HS-27A (cell line): ENCODE measurements at places on chromosomes 12 and 14.

- no peak for DNase-seq
Observed at GRCh38 chr14:104286496-104286895, 148.1 kb downstream of the KIF26A start.

DNA sequence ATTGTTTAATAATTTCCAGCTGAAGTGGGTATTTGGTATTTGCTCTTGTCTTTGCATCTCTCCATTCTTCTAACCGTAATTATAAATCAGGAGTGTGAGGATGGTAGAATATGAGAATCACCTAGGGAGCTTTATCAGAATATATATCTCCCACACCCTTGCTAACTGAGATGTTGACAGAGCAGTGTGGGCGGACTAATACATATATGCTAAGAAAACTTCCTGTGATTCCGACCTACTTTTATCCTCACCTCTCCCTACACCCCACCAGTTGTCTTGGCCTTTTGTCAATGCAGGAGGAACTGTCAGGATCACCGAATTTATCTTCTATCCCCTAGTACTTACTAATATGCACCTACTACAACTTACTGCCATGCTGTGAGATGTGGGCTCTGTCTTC lies 14.7 kb upstream of the GNPNAT1 start:
- DNase-seq: no peak

- no peak for DNase-seq
Observed at GRCh38 chr12:72028966-72029365, 90.3 kb downstream of the TPH2 start.

- no peak for DNase-seq
Observed at GRCh38 chr12:100184549-100185145, 16.0 kb upstream of the ACTR6 start.

DNA sequence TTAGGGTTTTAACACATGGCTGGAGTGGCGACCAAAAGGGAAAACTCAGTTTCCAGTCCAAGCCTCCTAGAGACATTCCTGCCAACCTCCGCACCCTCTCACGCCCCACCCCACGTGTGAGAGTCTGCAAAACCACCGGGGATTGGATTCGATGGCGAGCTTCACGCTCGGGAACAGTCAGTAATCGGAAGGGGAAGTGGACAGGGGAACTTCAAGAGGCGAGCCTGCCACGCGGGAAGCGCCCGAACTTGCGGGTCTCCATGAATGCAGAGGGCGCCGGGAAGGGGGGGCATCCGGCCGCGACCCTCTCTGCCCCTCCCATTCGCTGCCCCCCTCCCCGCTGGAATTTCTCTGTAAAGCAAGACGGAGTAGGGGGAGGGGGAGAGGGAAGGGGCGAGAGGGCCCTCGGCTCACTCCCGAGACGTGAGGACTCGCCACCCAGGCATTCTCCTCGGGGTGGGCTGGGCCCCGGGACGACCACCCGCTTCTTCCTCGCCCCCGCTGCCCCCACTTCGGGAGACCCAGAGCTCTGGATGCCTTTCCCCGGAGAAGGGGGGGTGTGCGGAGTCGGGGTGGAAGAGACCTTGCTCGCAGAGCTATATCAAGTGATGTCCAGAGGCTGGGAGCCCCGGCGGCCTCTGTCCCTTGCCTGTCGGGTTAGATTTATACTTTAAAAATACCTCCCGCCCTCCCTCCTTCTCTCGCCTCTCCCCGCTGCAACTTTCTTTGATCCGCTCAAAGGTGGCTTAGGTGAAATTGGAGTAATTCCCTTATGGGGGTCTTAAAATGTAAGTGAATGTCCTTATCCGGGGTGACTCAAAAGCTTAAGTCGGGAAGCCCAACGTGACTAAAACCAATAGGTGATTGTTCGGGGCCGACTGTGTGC lies 2.5 kb upstream of the CCND2 start:
- DNase-seq: no peak

DNA sequence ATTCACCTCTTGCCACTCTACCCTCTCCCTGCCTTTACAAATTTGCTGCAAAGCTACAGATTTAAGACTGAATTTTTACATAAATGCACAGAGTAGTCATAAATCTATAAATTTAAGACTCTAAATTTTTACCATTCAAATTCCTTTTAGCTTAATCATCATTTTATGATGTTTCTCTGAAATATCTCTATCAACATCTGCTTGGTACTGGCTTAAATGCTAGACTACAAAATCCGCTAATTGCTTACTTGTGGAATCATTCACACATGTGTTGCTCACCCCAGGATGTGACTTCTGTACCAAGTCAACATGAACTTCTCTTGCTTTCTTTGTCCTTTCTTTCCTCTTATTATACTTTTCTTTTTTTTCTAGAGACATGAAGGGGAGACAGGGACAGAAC lies 109.2 kb downstream of the GALC start:
- no peak for DNase-seq

DNA sequence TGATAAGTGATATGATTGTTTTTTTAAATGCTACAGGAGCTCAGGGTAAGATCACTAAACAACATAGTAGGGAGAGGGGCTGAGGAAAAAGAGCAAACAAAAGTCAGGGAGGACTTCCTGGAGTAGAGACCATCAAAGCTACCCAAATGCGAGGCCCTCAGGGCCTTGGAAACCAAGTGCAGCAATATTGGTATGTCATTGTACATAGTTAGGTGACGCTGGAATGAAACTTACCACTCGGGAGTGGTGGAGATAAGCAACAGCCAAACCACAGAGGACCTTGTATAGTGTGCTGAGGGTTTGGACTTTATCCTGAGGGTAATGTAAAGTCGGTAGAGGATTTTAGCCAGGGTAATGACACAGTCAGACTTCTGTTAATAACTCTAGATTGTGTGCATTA lies 13.8 kb downstream of the KITLG start:
- no peak for DNase-seq

DNA sequence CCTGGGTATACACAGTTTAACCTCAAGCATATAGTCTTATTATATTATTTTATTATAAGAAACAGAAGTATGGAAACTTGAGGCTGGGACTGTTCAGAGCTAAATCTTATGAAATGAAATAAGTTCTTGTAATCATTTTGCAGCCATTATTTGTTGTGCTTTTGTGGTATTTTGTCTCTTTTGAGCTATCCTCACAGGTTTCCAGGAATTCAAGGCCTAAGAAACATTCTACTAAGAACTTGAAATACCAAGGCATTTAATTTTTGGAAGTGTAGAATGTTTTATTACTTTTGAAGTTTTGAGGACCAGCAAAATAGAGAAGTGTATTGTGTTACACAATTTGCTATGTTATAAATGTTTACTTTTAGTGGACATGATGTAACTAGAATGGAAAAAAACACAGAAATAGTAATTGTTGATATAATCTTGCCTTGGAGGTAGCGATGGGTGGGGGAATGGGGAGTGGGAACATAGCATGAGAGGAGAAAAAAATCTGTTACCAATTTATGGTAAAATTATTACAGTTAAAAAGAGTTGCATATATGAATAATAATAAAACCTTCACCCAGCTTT lies 81.7 kb downstream of the CRADD start:
- DNase-seq: no peak

DNA sequence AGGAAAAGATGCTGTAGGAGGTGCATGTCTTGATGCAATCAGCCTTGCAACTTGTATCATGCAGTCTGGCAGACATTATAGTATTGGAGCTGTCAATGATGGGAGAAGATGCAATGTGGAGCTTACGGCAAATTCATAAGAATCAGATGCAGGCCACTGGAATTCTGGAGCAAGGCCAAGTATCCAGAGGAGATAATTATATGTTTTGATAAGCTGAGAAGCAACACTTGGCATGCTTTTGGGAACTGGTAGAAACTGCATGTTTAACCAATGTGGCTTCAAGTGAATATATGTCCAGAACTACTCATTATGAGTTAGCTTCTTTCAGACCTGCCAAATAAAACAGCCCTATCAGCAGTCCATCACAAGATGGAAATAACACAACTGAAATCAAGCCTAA lies 249.1 kb upstream of the PPFIA2 start:
- DNase-seq: no peak

DNA sequence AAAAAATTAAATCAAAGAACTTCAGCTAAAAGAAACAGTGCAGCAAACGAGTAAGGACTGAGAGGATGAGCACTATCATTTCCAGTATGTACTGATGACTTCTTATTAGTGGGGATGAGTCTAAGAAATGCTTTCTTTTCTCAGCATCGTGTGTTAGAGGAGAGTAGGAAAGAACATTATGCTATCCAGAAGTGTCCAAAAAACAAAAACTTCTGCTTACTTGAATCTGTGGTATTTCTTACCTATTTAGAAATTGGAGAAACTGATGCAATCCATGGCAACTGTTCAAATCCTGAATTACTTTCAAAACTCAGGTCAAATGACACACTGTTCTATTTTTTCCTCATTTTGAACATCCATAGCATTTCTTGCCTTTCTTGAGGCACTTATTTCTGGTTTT lies 23.7 kb downstream of the ABCD2 start:
- no peak for DNase-seq

- no peak for DNase-seq
Observed at GRCh38 chr14:55328317-55328716, 57.1 kb downstream of the FBXO34 start.

DNA sequence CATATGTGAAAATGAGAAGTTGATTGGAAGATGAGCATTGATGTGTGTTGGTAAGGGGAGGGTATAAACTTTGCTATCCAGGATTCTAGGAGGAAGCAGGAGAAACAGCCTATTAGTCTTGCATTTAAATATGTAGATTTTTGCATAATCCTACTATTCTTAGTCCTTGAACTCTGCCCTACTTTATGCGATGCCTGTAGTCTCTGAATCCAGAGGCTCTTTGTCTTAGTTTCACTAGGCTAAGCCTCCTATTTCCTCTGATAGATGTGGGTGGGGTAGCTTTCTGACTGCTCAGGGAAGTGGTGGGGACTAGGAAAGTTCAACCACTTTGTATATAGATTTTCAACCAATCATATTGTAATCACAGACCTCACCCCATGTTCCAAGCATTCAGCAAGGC lies 49.5 kb upstream of the KCNC2 start:
- DNase-seq: no peak

GRCh38 chr14:96091149-96091693 lies 52.1 kb downstream of the C14orf132 start:
- no peak for DNase-seq

DNA sequence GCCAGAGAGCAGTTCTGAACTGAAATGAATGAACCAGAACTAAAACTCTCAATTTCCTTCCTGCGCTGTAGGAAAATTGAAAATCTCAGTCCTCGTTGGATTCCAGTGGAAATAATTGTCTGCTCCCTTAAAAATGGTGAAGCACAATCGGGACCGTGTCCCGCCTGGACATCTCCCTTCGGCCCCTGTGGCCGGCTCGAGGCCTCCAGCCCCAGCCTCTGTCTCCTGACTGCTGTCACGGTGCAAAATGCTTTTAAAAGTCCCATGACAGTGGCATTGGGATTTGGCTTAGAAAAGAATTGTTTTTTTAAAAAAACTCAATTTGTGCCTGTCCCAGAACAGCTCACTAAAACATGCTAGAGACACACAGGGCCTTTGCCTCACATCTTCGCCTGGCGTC lies 142.5 kb downstream of the ZNF664 start:
- no peak for DNase-seq

DNA sequence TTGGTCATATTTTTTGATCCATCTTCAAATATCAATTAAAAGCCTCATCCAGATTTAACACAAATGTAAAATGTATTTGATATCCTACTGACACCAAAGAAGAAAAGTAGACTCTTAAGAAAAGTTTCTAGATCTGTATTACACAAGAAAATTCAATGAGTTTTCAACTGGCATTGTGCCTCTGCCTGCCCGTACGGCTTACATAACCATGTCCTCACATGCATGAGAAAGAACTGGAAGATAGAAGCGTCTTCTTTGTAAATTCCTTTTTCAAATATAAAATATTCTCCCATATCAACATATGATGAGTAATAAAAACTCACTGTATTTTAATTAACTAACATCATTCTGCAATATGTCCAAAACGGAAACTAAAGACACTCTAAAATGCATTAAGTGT lies 7.2 kb downstream of the ANKS1B start:
- DNase-seq: no peak

DNA sequence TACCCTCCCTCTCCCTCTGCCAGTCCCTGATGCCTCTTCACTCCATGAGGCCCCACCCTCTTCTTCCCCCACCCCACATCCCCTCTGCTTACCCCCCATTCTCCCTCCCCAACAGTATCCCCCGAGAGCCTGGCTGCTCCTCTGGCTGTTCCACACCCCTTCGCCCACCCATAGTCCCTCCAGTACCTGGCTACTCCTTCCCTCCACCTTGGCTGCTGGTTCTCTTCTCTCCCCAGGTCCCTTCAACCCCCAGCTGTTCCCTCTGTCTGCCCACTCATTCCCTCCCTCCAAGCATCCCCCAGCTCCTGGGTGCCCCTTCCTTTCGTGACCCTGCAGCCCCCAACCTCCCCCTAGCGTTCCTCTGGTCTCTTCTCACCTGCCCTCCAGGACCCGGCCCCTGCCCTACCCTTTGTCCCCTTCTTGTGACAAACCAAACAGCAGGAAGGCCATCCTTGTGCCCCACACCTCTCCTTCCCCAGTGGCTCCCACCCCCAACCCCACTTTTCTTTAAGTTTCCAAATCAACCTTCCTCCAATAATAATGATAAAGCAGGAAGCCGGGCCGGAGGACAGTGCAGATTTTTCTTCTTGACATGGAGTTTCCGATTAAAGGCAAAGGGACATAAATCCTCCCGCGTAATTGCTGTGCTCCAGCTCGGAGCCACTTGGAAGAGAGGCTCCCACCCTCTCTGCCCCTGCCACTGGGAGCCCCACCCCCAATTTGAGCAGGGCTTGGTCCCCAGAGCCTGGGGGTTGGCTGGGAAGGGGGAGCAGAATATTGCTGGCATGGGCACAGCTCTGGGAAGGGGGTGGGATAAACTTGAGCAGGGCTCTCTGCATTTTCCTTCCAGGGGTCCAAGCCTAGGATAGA lies 40.0 kb downstream of the SMUG1 start:
- DNase-seq: no peak

GRCh38 chr12:43676183-43676813 lies 82.3 kb downstream of the PUS7L start:
- no peak for DNase-seq

- peak; percentile 68 for DNase-seq
Observed at GRCh38 chr12:57726151-57726883, 12.2 kb downstream of the AGAP2 start.

- peak; percentile 22 for DNase-seq
Observed at GRCh38 chr12:72346363-72346944, 74.3 kb downstream of the TRHDE start.

DNA sequence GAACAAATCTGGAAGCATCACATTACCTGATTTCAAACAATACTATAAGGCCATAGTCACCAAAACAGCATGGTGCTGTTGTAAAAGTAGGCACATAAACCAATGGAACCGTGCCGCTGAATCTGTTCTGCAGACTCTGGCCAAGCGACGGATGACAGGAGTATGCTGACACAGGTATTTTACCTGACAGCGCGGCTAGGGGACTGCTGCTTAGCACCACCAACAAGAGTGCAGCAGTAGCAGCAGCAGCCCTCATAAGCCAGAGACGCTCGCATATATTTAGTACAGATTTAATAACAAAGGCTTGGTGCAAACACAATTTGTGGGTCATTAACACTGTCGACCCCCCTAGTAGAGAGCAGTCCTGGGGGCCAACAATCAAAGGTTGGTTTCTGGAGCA lies 677.6 kb upstream of the LMO3 start:
- DNase-seq: no peak

- no peak for DNase-seq
Observed at GRCh38 chr12:96249196-96250118, 55.3 kb downstream of the ELK3 start.

GRCh38 chr12:53267306-53267998 lies 647 bp upstream of the ESPL1 start:
- no peak for DNase-seq

- no peak for DNase-seq
Observed at GRCh38 chr14:31164115-31164514, 43.5 kb downstream of the HECTD1 start.
